ENCODE measurements at places on chromosomes 4 and X. TPM values are rescaled to one million over a fixed set of nuclear protein-coding genes. Genes with fewer than 3 reads are reported as not detected.

DNA sequence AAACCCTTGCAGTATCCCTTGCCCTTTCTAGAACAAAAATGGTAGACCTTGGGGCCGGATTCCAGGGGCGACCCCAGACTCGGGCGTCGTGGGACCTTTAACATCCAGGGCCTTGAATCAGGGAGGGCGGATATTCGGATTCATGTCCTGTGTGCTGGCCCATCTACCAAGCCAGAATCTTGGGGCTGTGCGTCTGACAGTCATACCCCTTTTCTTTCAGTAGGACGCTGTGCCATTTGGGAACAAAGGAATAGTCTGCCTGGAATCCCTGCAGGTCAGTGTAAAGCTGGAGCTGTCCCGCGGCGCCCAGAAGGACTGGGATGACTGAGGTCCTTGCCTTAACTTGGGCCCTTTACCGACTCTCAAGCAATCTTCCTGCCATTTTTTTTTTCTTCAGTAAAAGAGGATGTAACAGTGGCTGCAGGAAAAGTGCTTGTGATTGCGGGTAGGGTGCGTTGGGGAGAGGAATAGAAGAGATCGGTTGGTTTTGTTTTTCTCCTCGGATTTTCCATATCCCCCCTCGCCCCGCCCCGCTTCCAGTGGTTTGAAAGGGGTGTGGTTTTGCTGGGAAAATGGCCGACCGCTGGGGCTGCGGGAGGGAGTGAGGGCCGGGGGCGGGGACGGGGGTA is 518 bp downstream of the ARMCX1 start:
- H3K4me3 ChIP-seq = peak overlapping the region; percentile 89
- peaks cover 5% of the 10 kb centered on the region for H3K36me3 ChIP-seq
- DNase-seq = no peak
- peaks cover 18% of the 10 kb centered on the region for H3K4me1 ChIP-seq

DNA sequence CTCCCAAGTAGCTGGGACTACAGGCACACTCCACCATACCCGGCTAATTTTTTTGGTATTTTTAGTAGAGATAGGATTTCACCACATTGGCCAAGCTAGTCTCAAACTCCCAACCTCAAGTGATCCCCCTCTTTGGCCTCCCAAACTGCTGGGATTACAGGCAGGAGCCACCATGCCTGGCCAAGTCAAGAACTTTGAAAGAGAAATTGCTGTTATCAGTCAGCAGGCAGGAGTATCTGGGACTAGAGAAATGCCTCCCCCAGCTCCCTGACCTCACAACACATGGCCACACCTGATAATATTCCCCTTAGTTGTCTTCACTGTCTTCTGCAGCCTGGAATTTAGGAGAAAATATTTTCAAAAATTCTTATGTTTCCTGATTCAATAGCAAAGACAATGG is 7.4 kb downstream of the TXK start:
- H3K27me3 ChIP-seq = no peaks in the 10 kb centered on the region
- H3K36me3 ChIP-seq = peaks cover 4% of the 10 kb centered on the region
- peaks cover 87% of the 10 kb centered on the region for H3K4me1 ChIP-seq
- peak overlapping the region; percentile 94 for H3K27ac ChIP-seq

Gene CENPVL2
- total RNA-seq = not detected

Gene SHROOM3
- total RNA-seq = not detected

DNA sequence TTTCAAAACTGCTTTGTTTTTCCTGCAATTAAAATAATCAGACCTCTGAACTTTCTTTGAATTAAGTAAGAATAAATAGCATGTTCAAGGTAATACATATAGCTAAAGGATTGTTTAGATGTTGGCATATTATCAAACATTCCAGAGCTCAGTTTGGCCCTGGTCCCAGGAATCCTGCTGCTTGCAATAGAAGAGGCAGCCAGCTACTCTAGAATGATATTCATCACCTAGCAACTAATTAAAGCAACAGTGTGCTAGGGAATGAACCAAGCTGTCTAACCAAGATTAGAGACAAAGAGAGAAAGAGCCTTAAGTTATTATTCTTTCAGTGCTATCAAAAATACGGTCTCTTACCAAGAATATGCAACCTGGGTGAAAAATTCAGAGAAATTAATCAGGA is 460.9 kb downstream of the GABRG1 start:
- no peak overlapping the region for H3K27ac ChIP-seq
- no peaks in the 10 kb centered on the region for H3K4me1 ChIP-seq
- H3K27me3 ChIP-seq = no peaks in the 10 kb centered on the region
- no peaks in the 10 kb centered on the region for H3K36me3 ChIP-seq

GRCh38 chrX:75113664-75114063 is 42.4 kb downstream of the ABCB7 start:
- peaks cover 30% of the 10 kb centered on the region for H3K36me3 ChIP-seq
- no peak overlapping the region for H3K4me3 ChIP-seq
- DNase-seq = no peak
- no peaks in the 10 kb centered on the region for H3K27me3 ChIP-seq
- peaks cover 2% of the 10 kb centered on the region for H3K4me1 ChIP-seq

DNA sequence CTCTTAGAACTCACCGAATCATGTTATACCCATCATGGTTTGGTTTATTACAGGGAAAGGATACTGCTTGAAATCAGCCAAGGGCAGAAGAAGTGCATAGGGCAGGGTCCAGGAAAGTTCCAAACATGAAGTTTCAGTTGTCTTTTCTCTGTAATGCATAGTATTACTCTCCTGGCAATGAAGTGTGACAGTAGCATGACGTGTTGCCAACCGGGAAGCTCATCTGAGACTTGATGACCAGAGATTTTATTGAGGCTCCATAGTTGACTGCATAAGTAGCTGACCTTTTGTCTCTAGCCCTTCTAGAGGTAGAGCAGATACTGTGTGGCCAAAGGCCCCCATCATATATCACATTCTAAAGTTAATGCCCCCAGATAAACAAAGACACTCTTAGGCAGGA is 72.1 kb downstream of the BEND4 start:
- H3K27ac ChIP-seq = no peak overlapping the region
- DNase-seq = no peak
- H3K27me3 ChIP-seq = no peaks in the 10 kb centered on the region
- no peaks in the 10 kb centered on the region for H3K4me1 ChIP-seq

DNA sequence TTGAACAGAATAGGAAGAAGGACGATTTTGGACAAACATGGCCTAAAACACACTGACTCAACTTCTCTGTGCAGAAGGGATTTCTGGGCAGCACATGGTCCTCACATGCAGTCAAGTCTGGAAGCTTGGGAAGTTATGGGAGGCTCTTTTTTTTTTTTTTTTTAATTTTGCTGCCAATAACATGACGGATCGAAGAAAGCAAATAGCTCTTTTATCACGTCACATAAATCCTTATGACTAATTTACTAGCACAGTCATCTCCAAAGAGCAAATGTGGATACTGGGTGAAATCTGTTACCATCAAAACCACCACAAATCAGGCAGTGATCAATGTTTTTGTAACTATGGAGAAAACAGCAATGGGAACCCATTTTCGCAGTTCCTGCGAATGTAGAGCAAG is 193.3 kb upstream of the FAM9B start:
- H3K36me3 ChIP-seq = no peaks in the 10 kb centered on the region
- H3K4me3 ChIP-seq = no peak overlapping the region
- peaks cover 3% of the 10 kb centered on the region for H3K4me1 ChIP-seq
- no peak for DNase-seq
- no peak overlapping the region for H3K27ac ChIP-seq
- H3K27me3 ChIP-seq = no peaks in the 10 kb centered on the region

Gene PCDH10
- total RNA-seq = not detected

Gene FAT1
- total RNA-seq = not detected

Gene MGAT4D
- total RNA-seq = not detected

Gene XK
- not detected for total RNA-seq

DNA sequence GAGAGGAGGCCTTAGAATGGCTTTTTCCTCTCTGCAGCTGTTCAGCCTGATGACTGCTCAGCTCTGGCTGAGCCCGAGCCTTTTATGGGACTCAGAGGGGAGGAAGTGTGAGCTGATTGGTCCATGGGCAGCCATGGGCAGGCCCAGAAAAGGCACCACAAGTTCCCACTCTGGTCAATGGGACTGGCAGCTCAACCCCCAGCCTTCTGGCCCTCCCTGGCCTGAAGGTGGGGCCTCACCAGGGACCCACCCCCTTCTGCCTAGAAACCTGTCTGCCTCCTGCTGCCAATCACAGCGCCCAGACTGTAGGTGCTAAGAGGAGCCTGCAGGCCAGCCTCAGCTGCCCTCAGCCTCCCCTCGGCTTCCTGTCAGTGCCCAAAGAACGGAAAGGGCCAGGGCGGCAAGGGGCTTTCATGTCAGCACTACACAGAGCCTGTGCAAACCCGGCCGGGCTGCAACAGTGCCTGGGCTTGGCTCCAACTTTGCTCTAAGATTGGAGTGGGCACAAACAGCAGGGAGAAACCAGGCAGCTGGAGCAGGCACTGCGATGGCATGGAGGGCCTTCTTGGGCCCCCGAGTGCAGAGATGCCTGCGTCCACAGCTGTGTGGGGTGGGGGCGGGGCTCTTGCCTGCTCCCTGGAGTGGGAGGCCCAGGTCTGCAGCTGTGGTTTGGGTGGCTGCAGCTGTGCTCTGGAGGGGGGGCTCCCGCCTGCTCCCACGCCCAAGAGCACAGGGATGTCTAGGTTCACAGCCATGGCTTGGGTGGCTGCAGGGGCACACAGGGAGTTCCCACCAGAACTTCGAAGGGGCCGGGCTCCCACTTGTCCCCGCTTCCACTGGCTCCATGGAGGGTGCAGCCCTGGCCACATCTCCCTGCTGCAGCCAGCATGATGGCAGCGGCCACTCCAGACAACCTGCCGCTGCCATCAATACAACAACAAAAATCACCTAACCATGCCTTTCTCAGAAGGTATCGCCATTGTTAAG is 92.6 kb downstream of the NXF2 start:
- H3K36me3 ChIP-seq = no peaks in the 10 kb centered on the region
- H3K27me3 ChIP-seq = no peaks in the 10 kb centered on the region
- no peak overlapping the region for H3K27ac ChIP-seq
- peaks cover 6% of the 10 kb centered on the region for H3K4me1 ChIP-seq

- H3K27me3 ChIP-seq = no peaks in the 10 kb centered on the region
- H3K4me1 ChIP-seq = peaks cover 27% of the 10 kb centered on the region
- no peak overlapping the region for H3K4me3 ChIP-seq
- DNase-seq = no peak
- H3K27ac ChIP-seq = no peak overlapping the region
- no peaks in the 10 kb centered on the region for H3K36me3 ChIP-seq
These were observed 182.5 kb upstream of the TBL1X start for GRCh38 chrX:9282325-9282724.

DNA sequence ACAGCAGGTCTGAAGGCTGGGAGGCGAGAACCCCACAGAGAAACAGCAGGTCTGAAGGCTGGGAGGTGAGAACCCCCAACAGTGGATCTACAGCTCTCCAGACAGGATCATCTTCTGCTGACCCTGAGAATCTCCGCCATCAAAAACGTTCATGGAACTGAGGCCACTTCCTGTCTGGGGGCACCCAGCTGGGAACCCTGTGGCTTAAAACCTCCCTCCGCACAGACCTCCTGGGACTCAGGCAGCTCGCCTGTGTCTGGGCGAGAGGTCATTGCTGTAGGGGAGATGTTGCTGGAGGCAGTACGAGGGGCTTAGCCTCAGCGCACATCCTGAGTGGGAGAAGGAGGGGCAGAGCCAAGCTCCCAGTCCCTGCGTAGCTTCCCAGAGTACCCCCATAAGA is 15.1 kb upstream of the CLDN24 start:
- peaks cover 19% of the 10 kb centered on the region for H3K27me3 ChIP-seq
- DNase-seq = no peak
- H3K4me1 ChIP-seq = peaks cover 3% of the 10 kb centered on the region
- no peak overlapping the region for H3K27ac ChIP-seq

DNA sequence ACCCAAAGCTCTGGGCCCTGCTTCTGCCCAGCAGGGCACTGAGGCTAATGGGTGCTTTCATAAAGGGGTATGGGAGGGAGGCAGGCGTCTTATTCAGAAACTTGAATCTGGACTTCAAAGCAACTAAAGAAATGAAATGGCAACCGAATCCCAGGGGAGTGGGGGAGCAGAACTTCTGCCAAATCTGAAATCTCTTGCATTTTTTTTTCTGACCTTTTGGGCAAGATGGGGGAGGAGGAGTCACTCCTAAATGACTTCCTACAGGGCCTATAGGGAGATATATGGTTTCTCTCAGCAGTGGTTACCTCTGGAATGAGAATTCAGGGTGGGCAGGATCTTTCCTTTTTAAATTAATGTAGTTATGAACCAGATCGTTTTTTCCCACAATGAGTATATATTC is 30.6 kb upstream of the KIAA1210 start:
- no peaks in the 10 kb centered on the region for H3K36me3 ChIP-seq
- H3K27me3 ChIP-seq = no peaks in the 10 kb centered on the region
- no peak overlapping the region for H3K4me3 ChIP-seq
- no peak for DNase-seq

Gene AADAT
- not detected for total RNA-seq

Gene TRO
- 4.0 TPM for total RNA-seq

Gene KLF3
- 125 TPM for total RNA-seq

Gene ADH1C
- not detected for total RNA-seq

All from naive thymus-derived CD8-positive, alpha-beta T cell (primary cell).